LoVo (cell line): ENCODE measurements at places on chromosomes 13 and 19.

GRCh38 chr13:64165826-64166225 lies 2750.2 kb upstream of the PCDH20 start:
- DNase-seq: no peak

GRCh38 chr13:66407128-66407527 lies 823.0 kb downstream of the PCDH9 start:
- no peak for DNase-seq

DNA sequence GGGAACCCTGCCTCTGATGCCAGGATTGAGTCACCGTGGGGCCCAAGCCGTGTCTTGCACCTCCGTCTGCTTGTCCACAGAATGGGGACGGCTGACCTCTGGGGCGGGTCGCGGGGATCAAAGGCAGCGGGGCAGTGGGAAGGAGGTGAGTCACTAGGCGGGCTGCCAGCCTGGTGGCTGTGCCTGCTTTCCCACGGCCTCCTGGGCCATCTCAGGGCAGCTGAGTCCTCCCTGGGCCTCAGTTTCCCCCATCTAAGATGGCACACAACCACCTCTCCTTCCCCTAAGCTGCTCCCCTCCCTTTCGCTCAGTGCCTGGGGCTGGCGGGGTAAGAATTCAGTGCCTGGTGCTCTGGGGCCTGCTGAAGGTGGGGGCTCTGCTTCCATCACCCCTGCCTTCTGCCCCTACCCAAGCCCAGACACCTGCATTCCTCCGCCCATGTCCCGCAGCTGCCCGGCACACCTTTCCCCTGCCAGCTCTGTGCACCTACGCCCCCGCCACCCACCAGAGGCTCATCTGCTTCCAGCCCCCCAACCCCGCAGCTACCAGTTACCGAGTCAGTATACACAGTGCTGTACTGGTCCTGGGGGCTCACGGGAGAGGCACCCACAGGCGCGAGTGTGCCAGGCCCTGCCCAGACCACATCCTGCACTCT lies 3.5 kb downstream of the MKNK2 start:
- peak; percentile 58 for DNase-seq

GRCh38 chr19:1501200-1501595 lies 10.2 kb downstream of the REEP6 start:
- no peak for DNase-seq

DNA sequence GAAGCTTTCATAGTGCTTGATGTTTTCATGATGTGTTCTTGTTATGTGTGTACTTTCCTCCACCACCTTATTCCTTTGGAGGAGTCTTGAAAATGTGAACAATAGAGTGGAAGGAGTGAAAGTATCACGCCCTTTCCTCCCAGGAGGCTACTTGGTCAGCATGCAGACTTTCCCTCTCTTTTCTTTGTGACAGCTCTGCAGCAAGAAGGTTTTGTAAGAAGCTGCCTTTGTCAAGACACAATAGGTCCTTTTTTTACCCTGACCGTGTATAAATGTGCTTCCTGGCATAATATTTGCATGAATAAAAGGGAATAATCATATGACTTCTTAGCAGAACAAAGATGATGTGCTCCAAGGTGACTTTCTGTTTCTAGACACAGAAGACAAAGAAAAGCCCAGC lies 882.6 kb upstream of the SLITRK5 start:
- DNase-seq: no peak

GRCh38 chr19:46571495-46571894 lies 29.6 kb upstream of the CALM3 start:
- peak; percentile 47 for DNase-seq

- DNase-seq: no peak
Measured at GRCh38 chr13:99316657-99317256, 9.6 kb upstream of the GPR183 start.

- no peak for DNase-seq
Measured at GRCh38 chr13:104937881-104938280, 1597.6 kb downstream of the EFNB2 start.
